ENCODE measurements at places on chromosomes 4 and X.

- DNase-seq, result no peak
Observed at GRCh38 chr4:169922632-169923276, 103.4 kb downstream of the MFAP3L start.

DNA sequence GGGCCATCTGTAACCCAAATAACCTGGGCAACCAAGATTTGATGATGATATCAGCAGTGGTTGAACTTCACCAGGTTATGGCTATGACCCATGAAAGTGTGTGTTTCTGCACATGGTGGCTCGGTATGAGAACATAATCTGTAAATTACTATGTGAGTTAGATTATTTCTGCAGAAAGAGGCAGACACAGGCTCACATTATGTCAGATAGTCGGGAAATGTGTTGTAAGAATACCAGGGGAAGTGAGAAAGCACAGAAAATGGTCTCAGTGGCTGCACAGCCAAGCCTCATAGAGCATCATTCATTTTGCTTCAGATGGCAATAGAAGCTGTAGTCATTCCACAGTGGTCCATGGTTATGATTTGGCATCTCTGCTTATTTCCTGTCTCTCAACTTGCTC is 63.0 kb upstream of the RBPJ start:
- no peak for DNase-seq

- no peak for DNase-seq
Observed at GRCh38 chr4:84238247-84239090, 260.6 kb downstream of the NKX6-1 start.

GRCh38 chr4:10701702-10702460 is 17.3 kb upstream of the CLNK start:
- DNase-seq, result no peak

GRCh38 chr4:124636788-124637187 is 75.7 kb downstream of the ANKRD50 start:
- no peak for DNase-seq

- no peak for DNase-seq
Observed at GRCh38 chrX:17706676-17707075, 30.6 kb upstream of the SCML1 start.

- DNase-seq, result no peak
Observed at GRCh38 chrX:48492293-48492910, 16.4 kb upstream of the PORCN start.

GRCh38 chrX:117487421-117487820 is 629.2 kb downstream of the KLHL13 start:
- DNase-seq, result no peak

GRCh38 chr4:7877176-7877575 is 62.5 kb downstream of the AFAP1 start:
- no peak for DNase-seq

DNA sequence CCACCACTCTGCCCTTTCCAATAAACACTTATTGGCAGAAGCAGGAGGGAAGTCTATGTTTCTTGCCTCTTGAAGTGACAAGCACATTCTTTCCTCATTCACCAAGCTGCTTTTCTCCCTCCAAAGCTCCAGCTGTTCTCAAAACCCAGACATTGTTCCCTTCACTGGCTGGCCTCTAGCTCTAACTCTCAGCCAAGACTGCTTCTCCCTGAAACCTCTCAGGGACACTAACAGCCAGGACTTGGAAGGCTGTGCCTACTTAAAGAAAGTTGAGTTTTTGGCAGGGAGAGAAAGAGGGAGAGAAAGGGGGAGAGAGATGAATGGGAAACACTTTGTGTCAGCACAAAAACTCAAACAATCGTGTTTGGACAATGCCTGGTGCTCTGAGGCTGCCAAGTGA is 99.5 kb downstream of the COX18 start:
- DNase-seq, result no peak

- no peak for DNase-seq
Observed at GRCh38 chrX:72584163-72584562, 11.5 kb upstream of the HDAC8 start.

DNA sequence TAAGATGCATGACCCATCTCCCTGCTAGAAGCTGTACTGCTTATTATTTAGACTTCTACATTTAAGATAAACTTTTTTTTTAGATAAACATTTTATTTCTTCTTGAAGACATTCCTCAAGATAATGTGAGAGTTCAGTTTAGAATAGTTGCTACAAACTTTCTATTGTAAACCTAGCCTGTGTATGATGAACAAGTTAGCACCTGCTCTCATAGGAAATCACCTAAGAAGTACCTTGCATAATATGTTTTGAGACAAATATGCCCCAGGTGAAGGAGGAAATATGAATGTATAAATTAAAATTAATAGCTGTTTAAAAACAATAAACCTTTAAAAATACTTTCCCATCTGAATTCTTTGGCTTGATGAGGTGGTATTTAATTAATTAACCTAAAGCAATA is 35.6 kb downstream of the RASGEF1B start:
- no peak for DNase-seq

GRCh38 chrX:88940904-88941303 is 193.9 kb downstream of the CPXCR1 start:
- DNase-seq, result no peak

DNA sequence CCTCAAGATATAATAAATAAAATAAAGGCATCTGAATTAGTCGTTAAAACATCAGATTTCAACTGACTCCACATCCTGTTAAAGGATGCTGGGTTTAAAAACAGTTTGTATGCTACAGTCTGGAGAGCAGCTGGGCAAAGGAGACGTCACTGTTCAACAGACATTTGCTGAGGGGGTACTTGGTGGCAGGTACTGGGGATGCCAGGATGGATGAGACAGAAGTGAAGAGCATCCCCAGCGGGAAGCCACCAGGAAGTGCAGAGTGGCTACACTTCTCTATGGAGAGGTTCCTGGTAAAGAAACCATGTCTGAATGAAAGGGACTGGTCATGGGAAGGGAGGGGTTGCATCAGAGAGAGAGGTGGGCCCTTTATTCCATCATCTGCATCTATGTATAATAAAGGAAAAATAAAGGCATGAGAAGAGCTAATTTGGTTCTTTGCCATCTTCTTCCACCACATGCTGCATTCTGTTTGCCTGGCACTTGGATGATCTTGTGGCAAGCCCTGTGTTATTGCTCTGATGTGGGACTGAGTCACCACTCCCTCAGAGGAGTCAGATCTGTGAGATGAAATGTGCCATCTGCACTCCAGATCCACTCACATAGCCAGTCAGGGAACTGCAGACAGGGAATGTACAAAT is 145.0 kb downstream of the SOWAHB start:
- DNase-seq, result no peak

GRCh38 chr4:165872461-165873297 is at the start of gene TLL1:
TLL1 (plus strand) TSS chr4:165873237; CDS start chr4:165873905, 668 bp downstream.
- peak; percentile 34 for DNase-seq

DNA sequence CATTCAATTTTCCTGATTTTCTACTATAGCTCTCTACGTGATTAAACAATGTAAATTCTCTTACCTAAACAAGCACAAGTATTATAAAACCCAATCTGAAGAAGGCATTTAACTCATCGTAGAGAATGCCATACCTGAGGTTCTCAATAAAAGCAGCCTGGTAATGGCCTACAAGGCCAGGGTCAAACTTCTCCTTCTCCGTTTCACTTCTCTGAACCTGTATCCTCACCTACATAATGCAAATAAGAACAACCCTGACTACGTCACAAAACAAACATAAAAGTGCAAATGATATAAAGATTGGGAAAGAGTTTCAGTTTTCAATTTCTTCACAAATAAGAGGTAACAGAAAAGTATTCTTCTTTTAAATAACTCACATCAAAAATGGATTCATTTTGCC is 55.6 kb upstream of the STS start:
- no peak for DNase-seq
